ENCODE measurements at places on chromosomes 3 and 15. TPM values are rescaled to one million over a fixed set of nuclear protein-coding genes. Genes with fewer than 3 reads are reported as not detected.

GRCh38 chr15:35566991-35567390, 21.0 kb upstream of the DPH6 start:
- no peaks in the 10 kb centered on the region for H3K27me3 ChIP-seq
- no peak overlapping the region for H3K27ac ChIP-seq
- DNase-seq: no peak
- no peaks in the 10 kb centered on the region for H3K36me3 ChIP-seq

DNA sequence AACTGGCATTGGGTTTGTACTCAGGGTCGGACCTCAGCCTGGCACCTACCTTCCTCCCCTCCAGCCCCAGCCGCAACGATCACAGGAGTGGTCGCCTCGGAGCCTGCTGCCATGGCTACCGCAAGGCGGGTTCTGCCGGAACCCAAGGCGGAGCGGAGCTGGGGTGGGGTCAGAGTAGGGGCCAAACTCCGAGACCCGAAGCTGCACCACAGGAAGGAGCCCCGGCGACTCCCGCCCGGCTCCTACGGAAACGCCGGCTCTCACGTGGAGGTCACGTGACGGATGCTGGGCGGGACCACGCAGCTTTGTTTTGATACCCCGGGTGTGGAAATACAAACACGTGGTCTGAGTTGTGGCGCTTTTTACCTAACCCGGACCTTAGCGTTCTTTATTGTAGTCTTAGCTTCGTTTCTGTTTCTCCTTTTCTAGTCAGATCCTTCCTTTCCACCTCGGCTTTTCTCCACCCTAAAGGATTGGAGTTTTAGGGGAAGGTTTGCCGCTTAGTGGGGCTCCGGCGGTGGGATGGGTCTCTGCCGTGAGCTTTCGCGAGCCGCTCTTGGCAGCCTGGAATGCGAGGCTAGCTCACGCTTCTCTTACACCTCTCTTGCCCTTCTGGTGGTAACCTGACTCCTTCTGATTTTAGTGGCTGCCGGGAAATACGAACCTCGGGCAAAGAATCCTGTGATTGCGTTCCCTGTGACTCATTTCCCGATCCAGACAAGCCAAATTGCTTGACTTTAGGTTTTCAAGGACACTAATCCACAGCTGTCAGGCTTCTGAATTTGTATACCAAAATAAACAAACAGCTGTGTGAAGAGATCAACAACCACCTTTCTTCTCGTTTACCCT, at the start of gene HSPBAP1:
TSS of gene HSPBAP1 (minus strand) at position 264 of the 849 bp plus-strand sequence. CDS start at position 113, 151 bp downstream.
- peak within 1 kb of the TSS; percentile 98 for H3K27ac ChIP-seq
- H3K4me3 ChIP-seq: peak within 1 kb of the TSS; percentile 86
- no peaks in the 10 kb centered on the region for H3K27me3 ChIP-seq
- H3K4me1 ChIP-seq: peaks cover 19% of the 10 kb centered on the region

The RASL12 gene
- total RNA-seq: 12.8 TPM

The COPS2 gene
- 73.9 TPM for total RNA-seq

DNA sequence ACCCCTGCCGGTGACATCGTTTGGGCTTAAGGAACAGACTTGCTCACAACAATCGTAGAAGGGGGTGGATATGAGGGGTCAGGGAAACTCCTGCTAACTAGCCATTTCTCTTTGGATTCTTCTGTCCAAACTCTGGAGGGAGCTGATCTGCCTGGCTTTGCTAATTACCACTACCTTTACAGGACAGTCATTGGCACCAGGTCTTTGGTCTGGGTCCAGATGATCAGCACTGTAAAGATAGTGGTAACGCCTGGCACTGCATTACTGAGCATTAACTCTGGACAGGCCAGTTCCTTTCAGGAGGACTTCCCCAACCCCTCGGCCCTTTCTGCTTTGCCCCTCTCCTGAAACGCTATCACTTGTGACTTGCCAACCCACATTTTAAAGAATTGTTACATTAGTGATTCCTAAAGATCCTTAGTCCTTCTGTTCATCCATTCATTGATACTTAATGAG, 788 bp downstream of the UQCC5 start:
- peak overlapping the region; percentile 88 for H3K27ac ChIP-seq
- H3K27me3 ChIP-seq: no peaks in the 10 kb centered on the region
- H3K4me1 ChIP-seq: peaks cover 84% of the 10 kb centered on the region
- peak overlapping the region; percentile 79 for H3K4me3 ChIP-seq
- no peak for DNase-seq

The TRAIP gene
- total RNA-seq: 1.7 TPM

- H3K27ac ChIP-seq: peak overlapping the region; percentile 77
- peak; percentile 77 for DNase-seq
- peaks cover 26% of the 10 kb centered on the region for H3K4me1 ChIP-seq
- H3K36me3 ChIP-seq: no peaks in the 10 kb centered on the region
Observed at GRCh38 chr3:126961191-126961790, 21.6 kb upstream of the PLXNA1 start.

The FEZF2 gene
- total RNA-seq: not detected

GRCh38 chr3:100463002-100463401, 29.4 kb upstream of the TMEM45A start:
- no peaks in the 10 kb centered on the region for H3K4me1 ChIP-seq
- H3K4me3 ChIP-seq: no peak overlapping the region
- no peak for DNase-seq
- no peaks in the 10 kb centered on the region for H3K36me3 ChIP-seq
- no peak overlapping the region for H3K27ac ChIP-seq

DNA sequence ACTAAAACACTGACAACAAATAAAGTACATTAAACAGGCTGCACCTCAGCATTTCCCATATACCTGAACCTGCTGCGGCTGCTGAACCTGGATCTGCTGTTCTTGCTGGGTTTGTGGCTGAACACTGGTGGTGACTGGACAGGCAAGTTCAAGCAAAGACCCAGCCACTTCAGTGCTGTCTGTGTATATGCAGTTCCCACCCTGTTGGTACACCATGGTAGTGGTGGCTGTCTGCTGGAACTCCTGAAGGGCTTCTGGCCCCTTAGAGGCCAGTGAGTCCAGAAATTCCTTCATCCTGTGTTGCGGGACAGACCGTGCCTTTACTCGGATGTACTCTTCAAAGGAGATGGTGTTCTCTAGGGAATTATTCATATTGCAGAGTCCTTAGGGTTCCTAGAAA, 17.2 kb downstream of the QRICH1 start:
- H3K36me3 ChIP-seq: peaks cover 75% of the 10 kb centered on the region
- no peak for DNase-seq
- H3K27ac ChIP-seq: no peak overlapping the region
- H3K27me3 ChIP-seq: no peaks in the 10 kb centered on the region
- H3K4me3 ChIP-seq: no peak overlapping the region
- peaks cover 18% of the 10 kb centered on the region for H3K4me1 ChIP-seq

All from heart right ventricle (tissue), 16 donors.